Upper lobe of left lung (tissue), 6 donors: ENCODE measurements at places on chromosomes 5 and 9. TPM values are rescaled to one million over a fixed set of nuclear protein-coding genes. Genes with fewer than 3 reads are reported as not detected.

The KLF4 gene
- 149 TPM for total RNA-seq

- no peaks in the 10 kb centered on the region for H3K36me3 ChIP-seq
- DNase-seq, result no peak
- H3K27ac ChIP-seq, result no peak overlapping the region
- no peaks in the 10 kb centered on the region for H3K27me3 ChIP-seq
Measured at GRCh38 chr9:96256800-96257199, 45.2 kb downstream of the HSD17B3 start.

The PCDHA13 gene
- total RNA-seq, result 5.2 TPM

DNA sequence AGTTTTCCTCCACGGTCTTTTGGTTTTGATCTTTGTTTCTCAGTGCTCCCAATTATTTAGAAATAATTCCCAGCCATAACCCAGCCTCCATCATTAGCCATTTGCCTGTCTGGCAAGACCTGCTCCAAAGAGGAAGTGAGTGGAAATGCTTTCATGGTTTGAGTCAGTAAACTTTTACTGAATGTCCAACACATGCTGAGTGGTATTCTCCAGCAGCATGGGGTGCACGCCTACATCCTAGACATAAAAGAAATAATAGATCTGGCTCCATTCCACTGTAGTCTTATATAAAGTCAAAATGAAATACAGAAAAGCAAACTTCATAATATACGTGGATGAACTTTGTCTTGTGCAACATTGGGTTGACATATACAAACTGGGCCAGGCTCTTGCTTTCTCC is 757.2 kb downstream of the TLE1 start:
- DNase-seq, result no peak
- no peak overlapping the region for H3K4me3 ChIP-seq
- no peak overlapping the region for H3K27ac ChIP-seq
- H3K4me1 ChIP-seq, result no peaks in the 10 kb centered on the region
- H3K27me3 ChIP-seq, result no peaks in the 10 kb centered on the region
- H3K36me3 ChIP-seq, result no peaks in the 10 kb centered on the region

DNA sequence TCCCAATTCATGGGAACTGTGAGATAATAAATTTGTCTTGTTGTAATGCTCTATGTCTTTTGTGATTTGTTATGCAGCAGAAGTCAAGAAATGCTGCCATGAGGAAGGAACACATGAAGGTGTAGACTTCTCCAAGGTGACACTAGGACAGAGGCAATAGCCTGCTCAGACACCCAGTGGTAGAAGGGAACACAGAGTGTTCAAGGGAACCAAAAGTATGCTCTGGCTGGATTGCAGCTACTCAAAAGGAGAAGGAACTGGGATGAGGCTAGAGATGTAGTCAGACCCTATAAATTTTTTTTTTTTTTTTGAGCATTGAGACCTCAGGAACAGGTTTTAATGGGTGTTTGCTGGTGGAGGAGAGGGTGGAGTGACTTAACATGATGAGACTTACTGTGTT is 232.5 kb downstream of the PARP8 start:
- DNase-seq, result no peak
- H3K4me3 ChIP-seq, result no peak overlapping the region
- H3K27me3 ChIP-seq, result no peaks in the 10 kb centered on the region
- no peaks in the 10 kb centered on the region for H3K36me3 ChIP-seq

GRCh38 chr5:175282611-175283225 is 161.3 kb downstream of the DRD1 start:
- no peaks in the 10 kb centered on the region for H3K36me3 ChIP-seq
- H3K4me3 ChIP-seq, result no peak overlapping the region
- H3K27me3 ChIP-seq, result no peaks in the 10 kb centered on the region
- DNase-seq, result no peak
- H3K4me1 ChIP-seq, result no peaks in the 10 kb centered on the region

DNA sequence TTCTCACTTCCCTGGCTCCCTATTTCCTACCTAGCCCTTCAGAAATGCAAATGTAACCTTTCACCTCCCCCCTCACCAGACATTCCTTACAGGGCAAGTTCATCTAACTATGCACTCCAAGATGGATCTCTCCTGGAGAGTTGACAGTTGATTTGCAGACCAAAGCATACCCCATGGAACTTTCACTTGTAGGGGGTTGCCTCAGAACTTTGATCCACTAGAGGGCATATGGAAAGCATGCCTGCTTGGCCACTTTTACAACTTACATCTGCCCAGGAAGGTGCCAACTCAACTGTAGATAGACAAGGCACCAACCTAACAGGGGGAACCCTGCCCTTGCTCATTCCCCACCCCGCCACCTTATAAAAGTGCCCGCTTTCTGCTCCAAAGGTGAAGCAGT is 187.8 kb downstream of the NXNL2 start:
- H3K27me3 ChIP-seq, result no peaks in the 10 kb centered on the region
- no peak for DNase-seq
- H3K4me3 ChIP-seq, result no peak overlapping the region
- H3K36me3 ChIP-seq, result no peaks in the 10 kb centered on the region
- no peaks in the 10 kb centered on the region for H3K4me1 ChIP-seq
- no peak overlapping the region for H3K27ac ChIP-seq

The PALM2AKAP2 gene
- total RNA-seq, result 16.3 TPM

DNA sequence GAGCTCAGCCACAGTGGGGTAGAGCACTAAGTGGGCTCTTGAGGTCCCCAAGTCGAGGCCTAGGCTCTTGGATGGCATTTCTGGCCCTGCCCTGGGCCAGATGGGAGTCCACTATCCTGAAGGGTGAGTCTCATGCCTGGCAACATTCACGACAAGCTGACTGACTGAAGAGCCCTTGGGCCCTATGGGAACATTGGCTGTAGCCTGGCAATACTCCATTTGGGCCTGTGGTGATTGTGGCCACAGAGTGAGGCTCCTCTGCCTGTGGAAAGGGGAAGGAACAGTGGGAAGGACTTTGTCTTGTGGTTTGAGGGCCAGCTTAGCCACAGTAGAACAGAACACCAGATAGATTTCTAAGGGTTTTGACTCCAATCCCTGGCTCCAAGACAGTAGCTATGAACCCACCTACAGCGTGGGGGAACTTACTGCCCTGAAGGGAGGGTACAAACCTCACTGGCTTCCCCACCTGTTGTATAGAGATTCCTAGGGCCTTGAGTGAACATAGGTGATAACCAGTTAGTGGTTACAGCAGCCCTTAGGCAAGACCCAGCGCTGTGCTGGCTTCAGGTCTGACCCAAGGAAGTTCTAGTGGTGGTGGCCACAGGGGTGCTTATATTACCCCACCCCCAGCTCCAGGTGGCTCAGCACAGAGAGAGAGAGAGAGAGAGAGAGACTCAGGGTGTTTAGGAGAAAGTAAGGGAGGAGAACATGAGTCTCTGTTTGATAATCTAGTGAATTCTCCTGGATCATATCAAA is 72.4 kb downstream of the KIAA0825 start:
- H3K4me3 ChIP-seq, result no peak overlapping the region
- H3K4me1 ChIP-seq, result peaks cover 6% of the 10 kb centered on the region
- no peaks in the 10 kb centered on the region for H3K36me3 ChIP-seq
- DNase-seq, result peak; percentile 57
- peak overlapping the region; percentile 24 for H3K27ac ChIP-seq

- no peak overlapping the region for H3K4me3 ChIP-seq
- H3K27me3 ChIP-seq, result no peaks in the 10 kb centered on the region
- H3K27ac ChIP-seq, result no peak overlapping the region
- peaks cover 5% of the 10 kb centered on the region for H3K36me3 ChIP-seq
Measured at GRCh38 chr5:6719896-6720560, 6.8 kb downstream of the TENT4A start.

- H3K4me1 ChIP-seq, result peaks cover 4% of the 10 kb centered on the region
- DNase-seq, result no peak
Measured at GRCh38 chr9:19405771-19406170, 3.0 kb upstream of the ACER2 start.

DNA sequence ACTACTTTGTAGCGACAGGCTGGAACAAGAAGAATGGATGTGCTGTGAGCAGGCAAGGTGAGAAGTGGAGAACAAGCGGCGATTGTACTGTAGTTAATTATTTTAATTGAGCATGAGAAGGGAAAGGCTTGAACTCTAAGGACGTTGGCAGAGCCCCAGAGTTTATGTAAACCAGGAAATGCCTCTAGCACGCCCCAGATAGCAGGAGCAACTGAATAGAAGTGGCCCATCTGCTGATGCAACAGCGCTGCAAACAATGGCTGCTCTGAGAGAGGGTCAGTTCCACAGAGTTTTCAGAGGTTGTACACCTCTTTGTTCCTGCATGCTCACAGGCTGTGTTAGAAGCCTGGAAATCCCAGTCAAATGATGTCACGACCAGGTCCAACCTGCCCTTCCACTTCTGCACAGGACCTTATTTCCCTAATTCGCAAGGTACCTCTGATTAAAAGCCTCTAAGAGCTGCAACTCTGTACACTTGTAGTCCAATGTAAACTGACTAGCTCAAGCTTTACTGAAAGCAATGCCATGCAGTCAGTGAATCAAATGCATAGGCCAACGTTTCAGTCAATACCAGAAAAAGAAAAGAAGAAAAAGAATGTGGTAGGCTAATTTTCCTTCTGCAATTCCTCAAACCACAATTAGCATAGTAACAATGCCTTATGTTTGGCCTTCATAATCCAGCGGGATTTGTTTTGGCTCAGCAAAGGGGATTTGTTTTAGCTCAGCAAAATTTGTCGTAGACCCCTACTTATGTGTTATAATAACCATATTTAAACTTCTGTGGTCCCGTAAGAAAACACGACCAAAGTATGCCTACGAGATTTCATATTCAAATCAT is 119.6 kb upstream of the RETREG1 start:
- peak overlapping the region; percentile 32 for H3K27ac ChIP-seq
- peak; percentile 84 for DNase-seq

The F12 gene
- total RNA-seq, result 0.91 TPM

GRCh38 chr5:40681363-40682153 is 1.8 kb downstream of the PTGER4 start:
- peaks cover 16% of the 10 kb centered on the region for H3K4me1 ChIP-seq
- H3K27ac ChIP-seq, result peak overlapping the region; percentile 82
- H3K36me3 ChIP-seq, result no peaks in the 10 kb centered on the region
- H3K4me3 ChIP-seq, result peak overlapping the region; percentile 81

The ARL14EPL gene
- total RNA-seq, result not detected
